NCI-H2081 (cell line): ENCODE measurements at places on chromosomes 2 and 18.
A peak's percentile ranks its signal among the peaks of the same experiment; 100 is the strongest.

- DNase-seq: no peak
Observed at GRCh38 chr2:101982495-101983029, 9.2 kb upstream of the IL1R2 start.

- no peak for DNase-seq
Observed at GRCh38 chr18:10070561-10071000, 156.8 kb downstream of the VAPA start.

- DNase-seq: no peak
Observed at GRCh38 chr2:60652832-60653340, 99.4 kb upstream of the BCL11A start.

- DNase-seq: no peak
Observed at GRCh38 chr2:172098650-172099471, 3.8 kb downstream of the DLX2 start.

DNA sequence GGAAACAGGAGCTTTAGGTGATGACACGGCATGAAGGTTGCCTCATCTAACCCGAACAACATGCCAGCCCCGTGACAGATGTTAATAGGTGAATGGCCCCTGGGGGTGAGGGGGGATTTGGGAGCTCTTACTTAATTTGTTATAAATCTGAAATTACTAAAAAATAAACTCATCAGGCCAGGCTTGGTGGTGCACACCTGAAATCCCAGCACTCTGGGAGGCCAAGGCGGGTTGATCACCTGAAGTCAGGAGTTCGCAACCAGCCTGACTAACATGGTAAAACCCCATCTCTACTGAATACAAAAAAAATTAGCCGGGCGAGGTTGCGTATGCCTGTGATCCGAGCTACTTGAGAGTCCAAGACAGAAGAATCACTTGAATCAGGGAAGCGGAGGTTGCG is 6.1 kb downstream of the STK25 start:
- no peak for DNase-seq

- DNase-seq: no peak
Observed at GRCh38 chr2:109428281-109428680, 185.5 kb downstream of the SEPTIN10 start.

DNA sequence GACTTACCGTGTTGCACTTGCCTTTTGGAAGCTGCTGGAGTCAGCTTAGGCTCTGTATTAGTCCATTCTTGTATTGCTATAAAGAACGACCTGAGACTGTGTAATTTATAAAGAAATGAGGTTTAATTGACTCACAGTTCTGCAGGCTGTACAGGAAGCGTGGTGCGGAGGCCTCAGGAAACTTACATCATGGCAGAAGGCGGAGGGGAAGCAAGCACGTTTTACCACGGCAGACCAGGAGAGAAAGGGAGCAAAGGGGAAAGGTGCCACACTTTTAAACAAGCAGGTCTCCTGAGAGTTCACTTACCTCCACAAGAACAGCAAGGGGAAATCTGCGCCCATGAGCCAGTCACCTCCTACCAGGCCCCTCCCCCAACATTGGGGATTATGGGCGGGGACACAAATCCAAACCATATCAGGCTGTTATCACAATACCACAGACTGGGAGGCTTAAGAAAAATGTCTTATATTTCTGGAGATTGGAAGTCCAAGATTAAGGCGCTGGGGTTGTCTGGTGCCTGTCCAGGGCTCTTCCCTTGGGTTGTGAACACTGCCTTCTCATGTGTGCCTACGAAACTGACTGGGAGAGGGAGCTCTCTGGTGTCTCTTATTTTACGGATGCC is 3.6 kb upstream of the D2HGDH start:
- no peak for DNase-seq

- no peak for DNase-seq
Observed at GRCh38 chr2:44351676-44352075, 9.6 kb downstream of the PREPL start.

DNA sequence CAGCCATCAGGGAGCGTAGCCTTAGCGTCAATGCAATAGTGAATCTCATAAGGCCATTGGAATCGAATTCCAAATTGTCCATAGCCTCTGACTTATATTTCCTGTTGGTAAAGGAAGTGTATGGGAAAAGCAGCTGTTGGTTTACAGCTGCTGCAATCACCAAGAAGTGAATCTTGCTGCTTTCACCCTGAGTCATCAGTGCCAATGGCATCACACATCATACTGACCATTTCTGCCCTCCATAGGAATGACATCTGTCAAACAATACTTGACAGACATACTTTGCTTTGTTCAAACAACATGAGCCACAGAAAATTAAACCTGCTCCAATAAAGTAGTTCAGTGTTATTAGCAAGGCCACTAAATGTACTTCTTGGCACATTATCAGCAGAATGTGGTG is 111.2 kb upstream of the KLHL29 start:
- no peak for DNase-seq

DNA sequence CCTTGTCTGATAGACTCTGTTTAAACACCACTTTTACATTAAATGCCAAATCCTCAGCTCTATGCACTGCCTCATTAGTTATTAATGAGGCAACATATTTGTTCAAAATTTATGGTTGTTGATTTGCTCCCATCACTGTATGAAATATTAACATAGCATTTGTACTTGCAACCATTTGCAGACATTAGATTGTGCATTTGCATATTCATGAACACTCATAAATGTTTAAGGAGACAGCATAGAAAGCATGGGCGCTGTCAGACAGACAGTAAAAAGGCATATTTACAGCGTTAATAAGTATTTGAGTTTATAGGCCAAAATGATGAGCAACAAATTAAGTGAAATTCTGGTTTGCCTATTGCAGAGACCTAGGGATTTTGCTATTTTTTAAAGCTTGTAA is 502.3 kb downstream of the TXNL1 start:
- no peak for DNase-seq

DNA sequence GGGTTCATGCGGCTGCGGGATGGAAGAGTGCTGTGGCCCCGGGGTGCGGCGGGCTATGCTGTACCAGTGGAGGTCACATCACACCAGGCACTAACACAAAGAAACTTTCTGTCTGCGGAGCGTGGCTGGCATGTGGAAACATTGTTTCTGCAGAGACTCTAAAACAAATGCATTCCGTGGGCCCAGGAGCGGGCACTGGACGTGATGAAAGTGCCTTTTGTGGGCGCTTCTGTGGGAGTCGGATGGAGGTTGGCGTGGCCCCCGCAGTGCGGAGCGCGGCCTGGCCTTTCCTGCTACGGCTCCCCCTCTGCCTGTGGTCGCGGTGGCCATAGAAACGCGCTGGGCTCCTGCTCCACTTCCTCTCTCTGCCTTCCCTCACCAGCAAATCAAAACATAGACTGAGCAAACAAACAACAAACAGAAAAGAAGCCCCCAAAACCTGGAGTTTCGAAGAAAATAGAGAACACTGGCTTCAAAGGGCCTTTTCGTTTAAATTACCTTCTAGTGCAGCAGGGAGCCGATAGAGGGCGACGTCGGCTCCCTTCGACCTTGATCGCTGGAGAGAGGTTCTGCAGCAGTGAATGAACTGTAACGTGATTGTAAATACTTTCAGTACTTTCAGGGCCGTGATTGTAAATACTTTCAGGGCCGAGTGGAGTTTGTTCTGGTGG is 51.4 kb downstream of the KIF5C start:
- DNase-seq: no peak

GRCh38 chr2:193845604-193846003 is 1650.9 kb upstream of the TMEFF2 start:
- no peak for DNase-seq

DNA sequence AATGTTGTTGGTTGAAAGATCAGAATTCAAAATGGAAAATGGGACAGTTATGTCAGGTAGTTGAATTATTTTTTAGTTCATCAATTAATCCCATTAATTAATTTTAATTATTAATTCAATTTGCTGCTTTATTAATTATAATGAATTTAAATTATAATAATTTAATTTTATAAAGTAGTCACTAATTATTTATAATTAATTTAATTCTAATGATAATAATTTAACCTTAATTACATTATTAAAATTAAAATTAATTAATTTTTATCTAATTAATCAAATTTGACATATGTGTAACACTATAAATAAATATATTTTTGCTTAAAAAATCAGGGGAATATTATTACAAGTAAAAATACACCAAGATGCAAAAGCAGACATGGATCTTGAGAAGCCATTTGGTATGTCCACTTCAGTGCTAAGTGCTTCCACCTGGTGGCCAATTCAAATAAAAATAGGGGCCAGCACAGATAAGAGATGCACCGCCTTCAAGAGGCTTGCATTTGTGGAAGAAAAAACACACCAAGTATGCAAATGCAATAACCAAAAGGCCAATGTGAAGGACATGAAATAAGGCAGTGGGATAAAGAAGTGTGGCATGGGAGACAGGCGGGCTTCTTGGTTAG is 73.2 kb downstream of the MBP start:
- peak; percentile 36 for DNase-seq

DNA sequence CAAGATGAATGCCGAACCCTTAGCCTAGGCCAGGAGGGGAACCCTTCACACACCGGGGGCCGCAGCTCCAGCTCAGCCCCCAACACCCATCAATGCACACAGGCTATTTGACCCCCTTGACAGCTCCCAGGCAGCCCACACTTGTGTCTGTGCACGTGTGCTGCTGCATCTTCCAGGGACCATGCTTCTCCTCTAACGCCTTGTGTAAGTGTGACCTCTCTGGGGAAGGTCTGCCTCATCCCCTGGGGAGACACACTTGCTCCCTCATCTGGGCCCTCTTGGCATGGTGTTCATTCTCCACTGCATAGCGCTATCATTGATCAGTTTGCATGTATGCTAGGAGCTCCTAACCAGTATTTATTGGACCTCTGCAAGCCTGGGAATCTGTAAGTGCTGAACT is 120.0 kb upstream of the FHL2 start:
- no peak for DNase-seq

- DNase-seq: no peak
Observed at GRCh38 chr2:220226546-220226945, 599.1 kb downstream of the SLC4A3 start.

DNA sequence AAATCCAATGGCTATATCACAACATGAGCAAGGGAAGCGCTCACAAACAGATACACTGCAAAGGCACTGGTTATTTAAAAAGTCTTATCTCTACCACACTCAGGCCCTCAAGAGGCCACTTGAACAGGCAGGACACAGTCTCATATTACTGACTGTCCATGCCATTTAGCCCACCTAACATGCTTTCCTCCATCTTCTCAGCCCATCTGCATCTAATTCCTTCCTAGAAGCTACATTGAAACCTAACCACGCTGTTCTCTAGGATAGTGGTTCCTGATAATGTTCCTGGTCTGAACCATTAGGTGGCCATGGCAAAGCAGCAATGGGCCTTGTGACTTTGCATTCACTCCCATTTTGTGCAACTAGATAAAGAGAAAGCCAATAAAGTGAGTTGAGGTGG is 22.5 kb upstream of the NEB start:
- DNase-seq: no peak

- peak; percentile 80 for DNase-seq
Observed at GRCh38 chr2:231138699-231139098, 13.9 kb upstream of the HTR2B start.

- DNase-seq: no peak
Observed at GRCh38 chr2:200649724-200650123, 63.9 kb downstream of the AOX1 start.

- no peak for DNase-seq
Observed at GRCh38 chr2:88942798-88943197, 251.3 kb downstream of the RPIA start.

DNA sequence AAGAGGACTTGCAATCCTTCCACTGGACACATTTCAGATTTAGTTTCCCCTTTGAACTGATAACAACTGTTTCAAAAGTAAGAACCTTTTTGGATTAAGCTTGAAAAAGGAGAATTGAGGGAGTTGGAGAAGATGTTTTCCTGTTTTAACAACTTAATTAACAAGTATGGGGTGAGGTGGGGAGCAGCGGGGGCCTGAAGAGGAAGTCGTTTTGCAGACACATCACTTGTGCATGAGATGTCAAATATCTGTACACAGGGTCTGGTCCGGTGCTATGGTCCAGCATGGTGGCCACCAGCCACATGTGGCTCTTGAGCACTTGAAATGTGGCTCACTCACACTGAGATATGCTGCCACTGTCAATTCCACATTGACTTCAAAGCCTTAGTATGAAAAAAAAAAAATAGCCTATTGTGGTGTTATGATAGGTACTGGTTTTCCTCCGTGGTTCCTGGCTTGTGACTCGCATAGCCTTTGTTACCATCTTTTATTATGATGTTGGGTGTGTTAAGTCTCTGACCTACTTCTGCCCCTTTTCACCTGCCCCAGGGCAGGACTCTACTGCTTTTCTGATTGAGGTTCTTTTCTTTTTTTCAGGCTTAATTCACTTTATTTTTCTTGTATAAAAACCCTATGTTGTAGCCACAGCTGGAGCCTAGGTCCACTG is 205.5 kb downstream of the BCL2 start:
- no peak for DNase-seq

DNA sequence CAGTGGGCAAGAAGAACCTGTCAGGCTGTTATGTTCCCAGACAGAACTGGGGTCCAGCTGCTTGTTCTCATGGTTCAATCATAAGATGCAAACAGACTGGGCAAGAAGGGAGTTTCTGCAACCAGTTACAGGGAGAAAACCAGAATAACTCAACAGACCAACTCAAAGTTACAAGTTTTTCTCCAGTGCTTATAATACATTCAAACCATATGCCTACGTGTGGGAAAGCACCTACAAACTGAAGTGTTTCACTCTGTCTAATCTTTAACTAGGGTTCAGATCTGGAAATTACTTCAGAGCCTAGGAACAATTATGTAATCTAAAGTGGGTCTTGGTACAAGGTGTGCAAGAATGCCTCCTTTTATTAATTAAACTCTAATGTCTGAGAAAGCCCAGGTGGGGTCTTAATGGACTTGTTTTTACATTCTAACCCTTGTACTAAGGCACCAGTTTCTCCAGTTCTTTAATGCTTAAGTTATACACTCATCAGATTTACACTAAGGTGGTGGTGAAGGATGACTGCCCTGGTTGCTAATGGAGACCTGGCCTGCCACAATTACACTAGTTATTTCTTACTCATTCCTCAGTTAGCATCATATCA is 951.9 kb downstream of the TSN start:
- DNase-seq: no peak

- DNase-seq: no peak
Observed at GRCh38 chr2:128536925-128537620, 218.4 kb upstream of the HS6ST1 start.

GRCh38 chr18:12076424-12077140 is 17.1 kb upstream of the ANKRD62 start:
- DNase-seq: peak; percentile 54

GRCh38 chr2:239700686-239701345 is 300.0 kb upstream of the HDAC4 start:
- no peak for DNase-seq

GRCh38 chr2:38690499-38691420 is 24.8 kb downstream of the GALM start:
- DNase-seq: no peak

DNA sequence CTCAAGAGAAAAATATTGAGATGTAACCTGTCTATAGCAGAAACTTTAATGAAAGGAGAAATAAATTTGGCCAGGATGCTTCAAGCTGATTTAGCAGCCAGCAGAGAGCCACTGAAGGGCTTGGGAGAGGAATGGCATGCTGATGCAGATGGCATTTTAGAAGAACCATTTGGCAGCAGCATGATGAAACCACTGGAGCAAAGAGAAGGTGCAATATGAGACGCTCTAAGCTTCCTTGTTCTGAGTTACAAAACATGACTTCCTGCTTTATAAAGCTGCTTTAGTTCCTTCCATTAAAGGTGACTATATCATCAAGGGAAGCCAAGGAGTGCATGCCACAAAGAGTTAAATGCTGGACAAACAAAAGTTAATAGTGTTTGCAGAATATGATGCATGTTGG is 189.7 kb downstream of the PID1 start:
- no peak for DNase-seq

- no peak for DNase-seq
Observed at GRCh38 chr18:73707035-73707434, 440.6 kb downstream of the FBXO15 start.

- DNase-seq: no peak
Observed at GRCh38 chr2:165113414-165113813, 90.4 kb downstream of the SCN3A start.
